ELF-1 (cell line): ENCODE measurements at places on chromosomes 5 and 9.
A peak's percentile ranks its signal among the peaks of the same experiment; 100 is the strongest.

GRCh38 chr9:75130621-75131230, 42.4 kb downstream of the OSTF1 start:
- DNase-seq: no peak

GRCh38 chr5:76402251-76402885, 717 bp upstream of the IQGAP2 start:
- DNase-seq: peak; percentile 69

GRCh38 chr5:11273180-11273903, 512.3 kb upstream of the DAP start:
- DNase-seq: no peak

DNA sequence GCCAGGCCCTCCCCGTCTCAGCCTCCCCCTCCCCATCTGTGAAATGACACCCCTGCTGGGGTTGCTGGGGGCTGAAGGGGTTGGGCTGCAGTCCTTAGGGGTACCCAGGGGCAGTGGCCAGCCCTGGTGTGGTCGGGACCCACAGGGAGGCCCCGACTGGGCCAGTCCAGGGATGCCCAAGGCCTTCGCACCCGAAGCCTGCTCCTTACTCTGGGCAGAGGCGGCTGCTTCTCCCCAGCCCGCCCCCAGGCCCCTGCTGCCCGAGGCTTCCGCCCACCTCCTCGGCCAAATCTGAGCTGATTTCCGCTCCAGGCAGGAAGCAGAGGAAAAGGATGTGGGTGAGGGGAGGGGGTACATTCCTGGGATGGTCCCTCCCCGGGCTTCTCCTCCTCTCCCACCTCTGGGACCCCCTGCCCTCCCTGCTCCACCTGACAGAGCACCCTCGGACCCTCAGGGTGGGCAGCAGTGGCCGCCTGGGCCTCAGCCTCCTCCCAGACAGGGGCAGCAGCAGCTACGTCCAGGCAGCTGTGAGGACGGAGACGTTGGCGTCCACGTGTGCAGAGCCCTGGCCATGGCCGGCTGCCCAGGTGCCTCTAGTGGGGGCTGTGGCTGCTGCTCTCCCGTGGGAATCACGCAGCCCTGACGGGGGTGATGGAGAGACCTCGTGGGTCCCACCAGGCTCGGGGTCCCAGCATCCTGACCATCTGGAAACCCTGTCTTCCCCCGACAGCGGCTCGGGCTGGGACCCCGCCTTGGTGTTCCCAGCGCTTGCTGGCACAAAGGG, 4.2 kb upstream of the NRARP start:
- no peak for DNase-seq

DNA sequence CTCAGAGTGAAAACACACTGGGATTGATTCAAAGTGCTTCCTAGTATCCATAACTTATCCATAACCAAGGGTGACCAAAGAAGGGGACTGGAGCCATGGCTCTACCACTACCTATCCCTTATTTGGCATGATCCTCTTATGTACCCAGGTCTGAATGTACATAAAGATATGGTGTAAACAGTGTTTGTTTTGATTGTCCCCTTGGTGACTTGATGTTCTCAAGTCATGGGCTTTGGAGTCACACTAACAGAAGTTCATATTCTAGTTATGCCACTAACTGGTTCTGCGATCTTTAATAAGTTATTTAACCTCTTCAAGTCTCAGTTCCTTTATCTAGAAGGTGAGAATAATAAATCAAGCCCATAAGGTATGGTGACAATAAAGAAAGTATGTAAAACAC, 283.4 kb upstream of the PTGER4 start:
- no peak for DNase-seq

GRCh38 chr5:156534906-156535485, 208.0 kb downstream of the SGCD start:
- DNase-seq: no peak

- DNase-seq: peak; percentile 24
Measured at GRCh38 chr5:74433896-74434829, 206.4 kb downstream of the ENC1 start.

DNA sequence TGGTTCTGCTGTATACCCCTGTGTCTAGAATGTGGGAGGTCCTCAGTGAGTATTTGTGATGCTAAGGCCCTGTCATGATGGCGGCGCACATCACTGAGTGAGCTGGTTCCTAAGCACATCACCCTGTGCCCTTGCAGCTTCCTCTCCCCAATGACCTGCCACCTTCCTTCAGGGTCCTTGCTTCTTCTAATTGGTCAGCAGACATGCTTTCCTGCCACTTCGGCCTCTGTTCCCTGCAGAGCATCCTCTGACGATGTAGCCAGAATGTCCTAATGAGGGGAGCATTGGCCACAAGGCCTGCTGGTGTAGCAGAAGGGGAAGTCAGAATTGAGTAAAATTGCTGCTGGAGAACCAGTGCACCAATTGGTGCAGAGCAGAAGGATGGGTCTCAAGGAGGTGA, 31.1 kb upstream of the ANGPTL2 start:
- DNase-seq: no peak

DNA sequence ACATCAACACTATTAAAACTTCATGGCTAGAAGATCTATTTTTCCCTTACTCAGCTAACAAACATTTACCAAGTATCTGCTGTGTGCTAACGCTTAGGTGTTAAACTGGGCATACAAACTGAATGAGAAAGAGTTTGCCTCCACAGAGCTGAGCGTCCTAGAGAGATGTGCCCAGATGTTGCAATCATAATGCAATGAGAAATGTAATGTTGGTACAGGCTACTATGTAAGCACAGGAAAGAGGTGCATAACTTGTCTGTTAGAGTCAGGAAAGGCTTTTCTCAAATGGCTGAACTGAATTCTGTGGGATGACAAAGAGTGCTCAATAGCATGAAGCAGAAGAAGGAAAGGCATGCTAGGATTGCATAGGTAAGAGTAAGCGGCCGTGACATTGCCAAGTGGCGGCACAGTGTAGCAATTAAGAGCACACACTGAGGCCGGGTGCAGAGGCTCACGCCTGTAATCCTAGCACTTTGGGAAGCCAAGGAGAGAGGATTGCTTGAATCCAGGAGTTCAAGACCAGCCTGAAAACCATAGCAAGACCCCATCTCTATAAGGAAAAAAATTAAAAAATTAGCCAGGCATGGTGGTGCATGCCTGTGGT, 137.8 kb downstream of the MEF2C start:
- DNase-seq: no peak

GRCh38 chr9:71746758-71747125, 21.6 kb downstream of the CEMIP2 start:
- DNase-seq: no peak
